ENCODE measurements at places on chromosomes 12 and 14.

DNA sequence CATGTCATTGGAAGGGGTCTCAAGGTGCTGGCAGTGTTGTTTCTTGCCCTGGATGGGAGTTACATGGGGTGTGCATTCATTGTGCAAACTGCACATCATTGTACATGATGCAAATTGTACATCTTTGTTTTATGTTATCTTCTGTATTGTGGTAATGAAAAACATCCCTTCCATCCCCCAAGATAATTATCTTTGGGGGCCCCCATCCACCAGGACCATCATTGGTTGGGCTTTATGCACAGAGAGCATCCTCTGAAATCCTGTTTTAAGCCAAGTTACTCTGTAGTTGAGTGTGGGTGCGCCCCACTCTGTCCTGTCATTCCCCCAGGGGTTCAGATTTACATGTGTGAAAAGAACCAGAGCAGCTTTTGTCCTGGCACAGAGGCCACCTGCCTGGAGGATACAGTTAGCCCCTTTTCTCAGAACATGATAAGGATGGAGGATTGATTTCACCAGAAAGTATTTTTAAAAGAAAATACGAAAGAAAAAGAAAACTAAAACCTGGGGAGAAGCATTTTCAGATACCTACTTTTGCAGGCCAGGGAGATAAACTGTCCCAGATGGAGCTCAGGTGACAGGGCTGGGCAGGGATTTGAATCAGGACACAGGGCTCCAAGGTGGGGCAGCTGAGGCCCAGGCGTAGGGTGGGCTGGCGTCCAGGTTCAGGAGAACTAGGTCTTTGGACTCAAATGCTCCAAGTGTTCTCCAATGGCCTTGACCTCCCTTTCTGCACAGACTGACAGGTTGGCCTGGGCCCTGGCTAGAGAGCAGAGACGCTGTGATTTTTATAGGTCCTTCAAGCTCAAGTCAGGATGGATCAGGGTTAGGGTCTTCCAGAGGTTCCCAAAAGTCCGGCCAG lies 17.2 kb downstream of the WSCD2 start:
- DNase-seq: no peak

GRCh38 chr12:18502422-18502968 lies 235.3 kb downstream of the PLCZ1 start:
- DNase-seq: no peak

- no peak for DNase-seq
Observed at GRCh38 chr12:63093711-63094110, 57.3 kb downstream of the AVPR1A start.

GRCh38 chr12:130266751-130267150 lies 70.9 kb upstream of the PIWIL1 start:
- DNase-seq: no peak

DNA sequence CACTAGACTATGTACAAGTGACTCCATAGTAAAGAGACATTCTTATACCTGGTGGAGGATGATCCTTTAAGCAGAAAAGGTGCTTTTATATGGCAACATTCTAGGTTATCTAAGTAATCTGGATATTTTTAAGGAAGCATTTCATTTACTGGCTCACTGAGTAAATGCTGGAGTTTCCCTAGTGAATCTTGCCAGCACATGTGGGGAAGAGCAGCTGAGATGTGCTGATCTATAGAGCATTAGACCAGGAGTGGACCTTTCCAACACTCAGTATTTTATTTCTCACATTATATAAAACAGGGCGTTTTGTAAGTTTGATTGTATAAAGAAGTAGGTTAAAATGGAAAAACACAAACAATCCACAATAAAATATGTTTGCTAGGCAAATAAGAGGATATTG lies 478.5 kb downstream of the ATP23 start:
- DNase-seq: no peak

DNA sequence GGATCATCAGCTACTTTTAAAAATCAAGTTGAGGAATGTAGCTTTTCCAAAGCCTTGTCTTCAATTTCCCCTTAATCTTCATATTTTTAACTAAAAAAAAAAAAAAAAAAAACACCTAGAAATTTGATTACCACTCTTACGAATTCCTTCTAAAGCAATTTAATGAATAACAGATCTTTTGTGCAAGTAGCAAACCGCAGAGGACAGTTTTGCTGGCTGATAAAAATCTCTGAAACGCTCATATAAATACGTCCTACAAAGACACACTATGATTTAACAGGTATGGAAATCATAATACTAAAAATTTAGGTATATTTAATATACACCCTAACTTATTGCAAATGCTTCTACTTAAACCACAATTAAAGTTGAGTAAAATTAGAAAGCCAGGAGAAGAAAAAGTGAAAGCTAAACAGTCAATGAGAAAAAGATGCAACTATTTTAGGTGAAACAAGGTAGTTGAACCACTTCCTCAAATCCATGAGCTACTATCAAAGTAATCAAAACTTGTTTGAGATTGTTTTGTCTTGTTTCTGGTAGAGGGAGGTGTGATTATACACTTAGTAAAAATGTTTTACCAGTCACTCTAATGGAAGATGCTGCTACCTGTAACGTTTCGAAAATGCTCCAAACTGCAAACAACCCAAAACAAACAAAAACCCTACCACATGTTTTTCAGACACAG lies 2.2 kb downstream of the PAWR start:
- DNase-seq: no peak

- no peak for DNase-seq
Observed at GRCh38 chr12:120719072-120719471, 6.6 kb upstream of the ACADS start.

DNA sequence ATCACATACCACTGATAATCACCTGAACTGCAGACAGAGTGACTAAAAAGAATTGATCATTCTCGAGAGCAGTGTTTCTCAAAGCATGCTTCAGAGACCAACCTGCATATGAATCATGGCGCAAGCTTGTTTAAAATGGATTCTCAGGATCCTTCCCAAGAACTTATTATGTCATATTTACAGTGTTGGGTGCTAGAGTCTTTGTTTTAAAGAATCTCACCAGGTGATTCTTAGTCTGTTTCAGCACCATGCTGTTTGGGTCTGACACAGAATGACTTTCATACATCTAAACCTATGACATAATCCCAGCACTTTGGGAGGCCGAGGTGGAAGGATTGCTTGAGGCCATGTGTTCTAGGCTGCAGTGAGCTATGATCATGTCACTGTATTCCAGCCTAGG lies 31.3 kb upstream of the SSPN start:
- no peak for DNase-seq

DNA sequence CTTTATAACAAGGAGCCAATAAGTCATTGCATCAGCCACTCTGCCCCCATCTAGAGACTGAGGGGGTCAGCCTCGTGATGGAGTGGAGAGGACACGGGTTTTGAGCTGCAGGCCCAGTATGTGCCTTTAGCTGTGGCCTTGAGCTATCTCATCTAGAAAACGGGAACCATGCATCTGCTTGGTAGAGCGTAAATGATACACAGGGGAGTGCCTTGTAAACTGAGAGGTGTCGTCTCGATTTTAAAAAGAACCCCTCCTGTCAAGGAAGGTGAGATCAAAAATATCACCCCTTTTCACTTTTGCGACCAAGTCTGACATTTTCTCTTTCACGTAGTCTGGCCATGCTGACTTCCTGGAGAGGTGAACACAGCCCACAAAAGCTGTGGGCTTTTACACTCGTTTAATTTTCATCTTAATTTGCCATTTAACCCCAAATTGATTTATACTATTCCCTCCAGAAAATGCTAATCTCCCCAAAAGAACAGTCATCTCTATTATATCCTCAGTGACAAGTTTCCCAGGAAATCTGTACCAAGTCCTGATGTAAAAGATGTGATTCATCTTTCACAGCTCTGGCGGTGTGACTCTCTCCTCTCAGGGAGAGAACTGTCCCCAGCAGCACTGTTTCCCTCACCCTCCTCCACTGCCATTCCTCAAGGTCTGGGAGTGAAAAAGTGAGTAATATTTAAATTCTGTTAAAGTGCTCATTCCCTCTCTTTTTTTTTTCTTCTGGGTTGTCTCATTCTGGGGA lies 30.6 kb downstream of the VCPKMT start:
- DNase-seq: no peak

GRCh38 chr12:19234981-19235871 lies 105.7 kb downstream of the PLEKHA5 start:
- DNase-seq: no peak

DNA sequence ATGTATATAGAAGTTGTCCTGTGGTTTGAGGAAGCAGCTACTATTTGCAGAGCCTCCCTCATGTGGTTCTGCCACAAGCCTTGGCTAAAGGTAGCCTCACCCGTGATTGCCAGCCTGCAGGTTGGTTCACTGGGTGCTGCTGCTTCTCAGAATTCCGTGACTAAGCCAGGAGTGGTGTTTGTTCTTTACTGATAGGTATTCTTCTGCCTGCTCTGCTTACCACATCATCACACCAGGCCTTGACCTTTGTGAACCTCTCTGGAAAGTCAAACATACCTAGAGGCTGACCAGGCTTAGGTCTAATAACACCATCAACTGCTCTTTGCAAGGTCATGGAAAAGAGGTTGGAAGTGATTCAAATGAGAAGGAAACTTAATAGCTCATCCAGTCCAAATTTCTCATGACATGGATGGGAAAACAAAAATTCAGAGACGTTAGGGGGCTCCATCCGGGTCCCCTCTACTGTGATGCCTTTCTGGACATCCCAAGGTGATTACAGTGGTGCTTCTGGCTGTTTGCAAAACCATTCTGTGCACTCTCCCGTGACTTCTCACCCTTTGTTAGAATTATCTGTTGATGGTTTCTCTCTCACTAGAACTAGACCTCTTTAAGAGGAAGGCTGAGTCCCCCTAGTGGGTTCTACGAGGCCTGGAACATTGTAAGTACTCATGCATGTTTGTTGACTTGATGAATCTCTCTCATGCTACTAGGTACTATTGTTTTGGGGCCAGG lies 8.5 kb upstream of the SOCS2 start:
- no peak for DNase-seq

GRCh38 chr12:95796982-95797289 lies 6.4 kb upstream of the NTN4 start:
- no peak for DNase-seq

DNA sequence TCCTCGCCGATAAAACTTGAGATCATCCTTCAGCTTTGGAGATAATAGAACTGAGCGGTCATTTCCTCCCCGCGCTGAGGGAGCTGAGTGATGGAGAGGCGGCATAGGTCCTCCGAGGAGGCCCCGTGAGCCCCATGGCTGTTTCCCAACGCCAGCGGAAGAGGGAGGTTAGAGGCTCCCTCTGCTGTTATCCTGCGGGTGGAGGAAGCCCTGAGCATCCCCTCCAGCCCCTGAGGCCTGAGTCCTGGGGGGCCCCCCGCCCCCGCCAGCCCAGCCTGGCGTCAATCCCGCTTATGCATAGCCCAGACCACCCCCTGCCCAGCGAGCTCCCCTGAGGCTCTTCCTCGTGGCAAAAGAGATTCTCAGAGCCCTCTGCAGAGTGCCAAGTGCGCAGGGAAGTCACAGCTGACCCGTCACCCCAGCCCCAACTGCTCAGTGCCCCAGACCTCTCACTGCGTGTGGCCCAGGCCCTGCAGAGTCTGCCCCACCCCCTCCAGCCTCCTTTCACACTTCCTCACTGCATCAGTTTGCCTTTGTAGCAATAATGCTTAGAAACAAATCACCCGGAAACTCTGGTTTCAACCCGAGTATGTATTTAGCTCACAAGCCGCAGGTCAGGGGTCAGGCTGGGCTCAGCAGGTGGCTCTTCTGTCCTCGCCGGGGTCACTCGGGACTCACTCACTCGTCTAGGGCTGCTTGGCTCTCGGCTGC lies 44.7 kb upstream of the GALNT9 start:
- DNase-seq: no peak

DNA sequence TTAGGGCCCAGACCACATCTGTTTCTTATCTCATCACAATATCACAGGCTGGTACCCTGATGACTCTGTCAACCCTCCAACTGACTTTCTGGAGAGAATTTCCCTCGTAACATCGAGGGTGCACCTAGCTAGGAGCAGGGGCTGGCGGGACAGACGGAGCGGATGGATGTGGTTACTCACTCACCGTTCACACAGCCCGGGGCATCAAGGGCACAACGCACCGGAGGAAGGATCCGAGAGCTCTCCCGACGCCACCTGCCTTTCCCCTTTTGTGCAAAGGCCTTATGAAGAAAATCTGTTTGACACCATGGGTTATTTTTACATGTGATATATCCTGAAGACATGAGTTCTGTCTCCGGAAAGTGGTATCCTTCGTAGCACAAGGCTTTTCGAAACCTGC lies 31.4 kb downstream of the SLC15A4 start:
- DNase-seq: no peak

DNA sequence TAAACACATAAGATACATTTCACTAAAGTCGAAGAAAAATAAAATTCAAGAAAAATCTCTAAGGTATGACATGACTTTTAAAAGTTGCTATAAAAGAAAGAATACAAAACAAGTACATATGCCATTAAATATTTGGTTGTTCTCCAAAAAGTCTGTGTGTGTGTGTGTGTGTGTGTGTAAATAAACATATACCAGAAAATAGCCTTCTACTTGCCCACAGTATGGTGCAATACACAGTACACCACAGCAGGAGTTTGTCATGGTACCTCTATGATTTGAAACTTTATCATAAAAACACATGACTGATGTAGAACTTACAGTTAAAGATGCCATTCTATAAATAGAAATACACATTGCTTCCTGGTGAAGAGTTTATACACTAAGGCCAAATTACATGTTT lies 692.7 kb upstream of the MGAT4C start:
- DNase-seq: no peak

- no peak for DNase-seq
Observed at GRCh38 chr14:61451891-61452400, 130.6 kb downstream of the PRKCH start.

GRCh38 chr12:21780786-21781185 lies 6.3 kb upstream of the KCNJ8 start:
- no peak for DNase-seq

DNA sequence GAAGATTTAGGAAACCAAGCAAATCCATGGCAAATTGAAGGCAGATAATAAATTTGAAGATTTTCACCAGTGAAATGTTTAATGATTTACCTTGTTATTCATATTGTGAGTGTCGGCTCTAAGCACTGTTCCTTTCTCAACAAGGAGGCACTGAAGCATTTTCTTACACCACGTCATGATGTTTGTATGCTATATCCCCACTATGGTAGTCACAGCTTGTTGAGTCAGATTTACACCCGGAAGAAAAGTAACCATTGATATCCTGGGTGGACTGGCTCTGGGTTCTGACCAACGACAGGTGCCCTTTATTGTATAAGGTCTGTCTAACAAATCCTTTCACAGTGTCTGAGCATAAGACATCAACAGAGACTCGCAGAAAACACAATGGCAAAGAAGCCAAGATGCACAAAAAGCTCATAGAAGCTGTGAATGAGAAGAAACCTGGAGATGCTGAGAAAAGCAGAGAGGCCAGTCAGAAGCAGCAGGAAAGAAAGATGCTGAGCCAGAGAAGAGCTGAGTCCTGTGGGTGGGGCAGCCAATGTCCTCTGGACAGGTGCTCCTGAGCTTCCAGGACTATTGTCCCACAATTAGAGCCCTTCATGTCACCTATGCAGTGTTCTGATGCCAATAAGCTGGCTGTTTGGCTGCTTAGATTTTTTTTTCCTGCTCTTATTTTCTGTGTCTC lies 49.7 kb upstream of the ARHGAP5 start:
- no peak for DNase-seq

GRCh38 chr14:99272632-99272898 lies 568 bp upstream of the BCL11B start:
- no peak for DNase-seq
